ENCODE measurements at places on chromosomes 16 and 17.

DNA sequence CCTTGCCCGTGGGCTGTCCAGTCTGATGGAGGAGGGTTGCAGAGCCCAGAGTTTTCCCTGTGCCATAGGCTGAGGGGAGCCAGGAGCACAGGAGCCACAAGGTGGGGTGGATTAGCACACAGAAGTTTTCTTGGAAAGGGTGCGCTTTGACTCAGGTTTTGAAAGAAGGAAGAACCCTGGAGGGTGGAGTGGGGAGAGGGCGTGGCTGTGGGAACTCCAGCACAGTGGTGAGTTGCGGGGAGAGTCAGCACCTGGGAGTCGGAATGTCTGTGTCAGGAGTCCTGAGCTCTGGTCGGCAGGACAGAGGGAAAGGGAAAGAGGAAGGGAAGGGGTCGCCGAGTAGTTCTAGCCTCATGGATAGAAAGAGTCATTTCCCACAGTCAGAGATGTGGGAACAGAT is 8.9 kb upstream of the KRT14 start:
- H3K4me3 ChIP-seq, result no peak overlapping the region
- H3K4me1 ChIP-seq, result no peaks in the 10 kb centered on the region
- H3K27ac ChIP-seq, result no peak overlapping the region
- DNase-seq, result no peak
- H3K36me3 ChIP-seq, result no peaks in the 10 kb centered on the region
- H3K27me3 ChIP-seq, result peaks cover 15% of the 10 kb centered on the region

- H3K27ac ChIP-seq, result no peak overlapping the region
- DNase-seq, result no peak
- H3K36me3 ChIP-seq, result no peaks in the 10 kb centered on the region
These were observed 185.1 kb upstream of the PSMD7 start for GRCh38 chr16:74111456-74111982.

DNA sequence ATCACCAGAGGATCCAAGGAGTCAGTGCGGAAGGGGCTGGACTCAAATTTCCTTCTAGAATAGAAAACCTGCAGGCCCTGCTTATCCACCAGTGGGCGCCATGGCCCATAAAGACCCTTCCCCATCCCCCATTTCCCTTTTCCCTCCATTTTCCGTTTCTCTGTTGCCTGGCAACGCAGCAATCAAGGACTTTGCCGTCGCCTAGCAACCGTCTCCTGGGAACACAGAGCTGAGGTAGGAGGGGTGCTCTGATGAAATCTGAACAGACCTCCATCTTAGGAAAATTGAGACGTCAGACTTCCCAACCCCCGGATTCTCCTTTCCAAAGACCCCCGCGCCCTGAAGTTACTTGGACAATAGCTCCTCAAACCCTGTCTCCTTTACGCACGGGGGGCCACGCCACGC is 5.7 kb downstream of the DLG4 start:
- H3K4me1 ChIP-seq, result peaks cover 10% of the 10 kb centered on the region
- H3K4me3 ChIP-seq, result peak overlapping the region; percentile 68
- no peaks in the 10 kb centered on the region for H3K36me3 ChIP-seq

- no peaks in the 10 kb centered on the region for H3K4me1 ChIP-seq
- H3K4me3 ChIP-seq, result no peak overlapping the region
- no peak for DNase-seq
- peaks cover 8% of the 10 kb centered on the region for H3K36me3 ChIP-seq
- H3K27me3 ChIP-seq, result no peaks in the 10 kb centered on the region
These were observed 46.2 kb downstream of the CDK12 start for GRCh38 chr17:39507511-39507910.

Measured in fibroblast of lung (primary cell).